ENCODE measurements at places on chromosomes 6 and 20. TPM values are rescaled to one million over a fixed set of nuclear protein-coding genes. Genes with fewer than 3 reads are reported as not detected.
A peak's percentile ranks its signal among the peaks of the same experiment; 100 is the strongest.

DNA sequence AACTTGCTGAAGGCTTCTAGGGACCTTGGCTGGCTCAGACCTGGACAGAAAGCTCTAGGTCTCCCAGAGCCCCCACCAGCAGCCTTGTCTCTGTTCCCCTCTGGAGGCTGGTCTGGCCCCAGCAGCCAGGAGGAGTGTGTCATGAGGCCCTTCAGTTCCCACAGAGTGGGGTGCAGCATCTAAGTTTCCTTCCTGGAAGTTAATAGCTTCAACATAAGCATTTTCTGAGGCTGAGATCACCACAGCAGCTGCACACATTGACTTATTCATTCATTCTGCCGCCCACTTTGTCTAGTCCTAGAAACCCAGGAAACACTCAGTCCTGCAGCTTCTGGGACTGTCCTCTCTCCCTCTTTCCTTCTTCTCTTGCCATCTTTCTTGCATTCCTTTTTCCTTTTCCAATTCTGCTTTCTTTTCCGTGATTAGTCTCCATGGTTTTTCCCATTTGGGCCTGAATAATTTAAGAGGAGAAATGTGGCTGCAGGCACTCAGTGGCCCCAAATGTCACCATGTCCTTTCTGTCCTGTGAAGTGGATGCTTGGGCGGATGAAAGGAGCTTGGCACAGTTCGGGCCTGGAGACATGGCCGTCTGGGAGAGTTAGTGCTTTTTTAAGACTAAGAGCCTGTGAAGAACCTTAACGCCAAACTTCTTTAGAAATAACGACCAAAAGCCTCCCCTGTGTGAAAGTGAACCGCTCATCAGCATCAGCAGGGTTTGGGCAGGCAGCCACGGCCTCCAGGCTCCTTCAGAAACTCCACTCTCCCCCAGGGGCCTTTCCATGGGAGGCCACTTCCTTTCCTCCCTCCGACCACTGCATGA lies 31.0 kb upstream of the PCMTD2 start:
- H3K27ac ChIP-seq, result no peak overlapping the region
- no peaks in the 10 kb centered on the region for H3K27me3 ChIP-seq
- DNase-seq, result peak; percentile 22
- no peaks in the 10 kb centered on the region for H3K36me3 ChIP-seq
- no peak overlapping the region for H3K4me3 ChIP-seq
- H3K4me1 ChIP-seq, result peaks cover 19% of the 10 kb centered on the region

- peak overlapping the region; percentile 60 for H3K4me3 ChIP-seq
- peaks cover 8% of the 10 kb centered on the region for H3K36me3 ChIP-seq
- DNase-seq, result peak; percentile 73
- no peaks in the 10 kb centered on the region for H3K27me3 ChIP-seq
These were observed 4.7 kb downstream of the GTSF1L start for GRCh38 chr20:43722153-43722505.

DNA sequence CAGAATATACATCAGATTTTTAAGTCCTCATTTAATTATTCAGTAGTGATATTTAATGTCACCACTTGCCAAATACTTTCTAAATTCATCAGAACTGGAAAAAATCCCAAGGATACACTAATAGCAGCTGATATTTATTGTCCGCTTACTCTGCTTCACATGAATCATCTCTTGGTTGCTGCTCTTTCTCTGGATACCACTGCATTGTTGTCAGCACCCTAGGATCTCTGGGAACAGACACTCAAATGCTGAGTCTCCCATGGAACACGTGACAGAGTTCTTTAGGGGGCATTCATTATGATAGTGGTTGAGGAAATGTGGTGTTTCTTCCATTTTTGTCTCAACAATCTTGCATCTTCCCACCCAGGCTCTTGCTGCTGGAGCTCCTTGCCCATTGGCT lies 318.0 kb downstream of the RFPL4B start:
- H3K4me3 ChIP-seq, result no peak overlapping the region
- DNase-seq, result no peak
- H3K36me3 ChIP-seq, result no peaks in the 10 kb centered on the region
- H3K27ac ChIP-seq, result no peak overlapping the region
- no peaks in the 10 kb centered on the region for H3K4me1 ChIP-seq

DNA sequence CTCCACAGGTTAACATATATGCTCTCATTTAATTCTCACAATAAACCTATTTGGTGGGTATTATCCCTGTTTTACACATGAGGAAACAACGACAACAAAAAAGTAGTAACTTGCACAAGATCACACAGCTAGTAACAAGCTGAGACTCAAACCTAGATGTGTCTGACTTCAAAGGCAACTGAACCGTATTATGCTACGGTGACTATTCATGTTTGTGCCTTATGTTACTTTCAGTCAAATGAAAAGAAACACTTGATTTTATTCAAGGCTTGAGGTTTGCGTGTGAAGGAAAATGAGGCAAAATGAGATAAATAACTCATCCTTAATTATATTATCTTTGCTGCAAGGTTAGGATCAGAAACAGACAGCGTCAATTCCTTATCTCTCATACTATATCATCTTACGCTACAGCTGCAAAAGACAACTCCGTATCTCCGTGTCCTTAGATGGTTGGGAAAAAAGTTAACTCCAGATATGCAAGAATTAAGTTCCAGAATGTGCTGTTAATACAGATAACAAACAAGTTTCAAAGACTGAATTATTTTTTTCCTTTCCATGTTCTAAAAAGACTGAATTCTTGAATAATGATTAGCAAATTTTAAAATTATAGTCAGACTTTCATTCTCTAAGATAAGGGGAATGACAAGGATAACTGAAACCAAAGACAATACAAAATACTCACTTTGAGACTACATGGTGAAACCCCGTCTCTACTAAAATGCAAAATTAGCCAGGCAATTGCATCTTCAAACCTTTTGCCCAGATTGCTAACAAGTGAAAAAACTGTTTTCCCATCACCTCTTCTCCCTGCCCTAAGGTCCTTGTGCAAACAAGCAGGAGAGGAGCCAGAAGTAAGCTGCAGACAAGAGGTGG lies 27.8 kb downstream of the STAU1 start:
- no peaks in the 10 kb centered on the region for H3K27me3 ChIP-seq
- H3K4me3 ChIP-seq, result no peak overlapping the region
- peaks cover 34% of the 10 kb centered on the region for H3K36me3 ChIP-seq

- no peaks in the 10 kb centered on the region for H3K36me3 ChIP-seq
- peaks cover 14% of the 10 kb centered on the region for H3K4me1 ChIP-seq
- H3K27me3 ChIP-seq, result peaks cover 12% of the 10 kb centered on the region
These were observed 52.3 kb downstream of the SLC22A3 start for GRCh38 chr6:160400446-160400845.

DNA sequence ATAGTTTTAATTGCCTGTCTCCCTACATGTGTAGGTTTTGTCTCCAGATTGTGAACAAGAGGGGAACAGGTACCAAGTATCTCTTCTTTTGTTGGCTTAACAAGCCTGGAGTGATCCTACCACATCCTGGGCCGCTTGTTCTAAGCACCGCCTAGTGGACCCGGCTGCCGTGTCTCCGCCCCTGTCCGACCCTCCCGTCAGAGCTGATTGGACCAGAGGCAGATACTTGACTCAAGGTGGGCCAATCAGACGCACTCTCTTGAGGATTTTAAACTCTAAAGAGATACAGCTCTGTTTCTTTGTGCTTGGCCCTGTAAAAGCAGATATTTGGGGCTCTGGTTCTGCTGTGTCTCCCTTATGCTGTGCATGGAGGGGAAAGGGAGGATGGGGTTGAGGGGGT lies 68.2 kb downstream of the PRDM1 start:
- no peak for DNase-seq
- peaks cover 3% of the 10 kb centered on the region for H3K36me3 ChIP-seq
- H3K4me3 ChIP-seq, result no peak overlapping the region
- H3K27me3 ChIP-seq, result peaks cover 2% of the 10 kb centered on the region
- peaks cover 25% of the 10 kb centered on the region for H3K4me1 ChIP-seq

DNA sequence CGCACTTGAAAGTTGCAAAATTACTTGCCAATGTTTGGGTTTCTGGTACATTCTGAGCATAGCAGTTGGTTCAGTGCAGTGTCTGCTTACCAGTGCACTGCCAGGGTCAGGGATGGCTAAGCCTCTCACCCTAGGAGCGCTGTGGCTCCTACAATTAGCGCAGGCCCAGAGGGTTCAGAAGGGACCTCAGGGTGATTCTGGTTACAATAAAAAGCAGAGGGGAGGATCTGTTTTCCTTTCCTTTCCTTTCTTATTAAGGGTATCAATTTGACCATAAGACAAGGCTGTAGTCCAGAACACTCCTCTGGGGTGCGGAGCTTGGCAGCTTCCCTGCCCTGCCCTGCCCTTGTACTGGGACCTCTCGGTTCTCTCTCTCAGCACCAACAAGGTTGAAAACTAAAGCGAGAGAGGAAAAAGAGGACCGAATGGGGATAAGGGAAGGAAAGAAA lies 2.6 kb downstream of the MAFB start:
- DNase-seq, result no peak
- H3K36me3 ChIP-seq, result no peaks in the 10 kb centered on the region
- H3K4me1 ChIP-seq, result peaks cover 13% of the 10 kb centered on the region
- H3K27ac ChIP-seq, result no peak overlapping the region
- no peak overlapping the region for H3K4me3 ChIP-seq

DNA sequence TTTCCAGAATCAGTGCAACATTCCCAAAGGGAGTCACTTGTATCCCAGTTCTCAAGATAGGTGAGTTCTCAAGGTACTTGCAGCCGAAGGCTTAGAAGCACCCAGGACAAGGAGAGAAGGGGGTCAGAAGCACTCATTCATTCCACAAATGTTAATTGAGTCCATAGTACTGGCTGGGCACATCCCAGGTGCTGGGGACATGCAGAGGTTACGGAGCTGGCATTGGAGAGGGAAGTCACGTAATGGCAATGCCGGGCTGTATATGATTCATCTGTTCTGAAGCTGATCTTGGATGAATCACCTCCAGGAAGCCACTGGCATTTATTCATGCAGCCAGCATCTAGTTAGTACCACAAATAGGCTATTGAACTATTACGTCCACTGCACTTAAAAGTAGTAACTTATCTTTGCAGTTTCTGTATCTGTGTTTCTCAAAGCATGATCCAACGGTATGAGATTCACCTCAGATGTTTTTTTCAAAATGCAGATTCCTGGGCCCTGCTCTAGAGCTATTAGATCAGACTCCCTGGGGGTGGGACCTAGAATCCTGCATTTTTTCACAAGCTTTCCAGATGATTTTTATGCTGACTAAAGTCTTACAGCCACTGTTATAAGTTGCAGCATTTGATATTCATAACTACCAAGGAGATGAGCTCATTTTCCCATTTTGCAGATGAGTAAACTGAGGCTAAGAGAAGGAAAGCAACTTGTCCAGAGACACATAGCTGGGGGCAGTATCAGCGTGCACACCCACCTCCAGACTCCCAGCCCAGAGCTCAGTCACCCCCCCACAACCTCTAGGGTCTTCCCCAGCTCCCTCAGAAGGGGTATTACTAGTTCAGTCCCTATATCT lies 44.1 kb upstream of the ID1 start:
- peak overlapping the region; percentile 4 for H3K27ac ChIP-seq
- peaks cover 29% of the 10 kb centered on the region for H3K4me1 ChIP-seq
- H3K27me3 ChIP-seq, result no peaks in the 10 kb centered on the region
- H3K36me3 ChIP-seq, result peaks cover 45% of the 10 kb centered on the region

DNA sequence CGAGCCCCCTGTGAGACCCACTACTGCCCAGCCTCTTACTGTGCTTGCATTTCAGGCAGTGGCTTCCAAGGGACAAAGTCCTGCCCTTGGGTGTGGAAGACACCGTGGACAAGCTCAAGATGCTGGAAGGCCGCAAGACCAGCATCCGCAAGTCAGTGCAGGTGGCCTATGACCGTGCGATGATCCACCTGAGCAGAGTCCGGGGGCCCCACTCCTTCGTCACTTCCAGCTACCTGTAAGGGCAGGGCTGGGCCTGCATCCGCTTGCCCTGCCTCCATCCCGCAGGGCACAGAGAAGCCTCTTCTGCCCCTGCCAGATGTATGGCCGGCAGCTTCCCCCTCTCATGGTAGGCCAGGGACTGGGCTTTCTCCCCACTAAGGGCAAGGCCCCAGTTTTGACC lies 33.8 kb downstream of the BRPF3 start:
- H3K36me3 ChIP-seq, result peaks cover 10% of the 10 kb centered on the region
- no peak overlapping the region for H3K4me3 ChIP-seq
- no peaks in the 10 kb centered on the region for H3K4me1 ChIP-seq
- no peaks in the 10 kb centered on the region for H3K27me3 ChIP-seq
- no peak for DNase-seq

DNA sequence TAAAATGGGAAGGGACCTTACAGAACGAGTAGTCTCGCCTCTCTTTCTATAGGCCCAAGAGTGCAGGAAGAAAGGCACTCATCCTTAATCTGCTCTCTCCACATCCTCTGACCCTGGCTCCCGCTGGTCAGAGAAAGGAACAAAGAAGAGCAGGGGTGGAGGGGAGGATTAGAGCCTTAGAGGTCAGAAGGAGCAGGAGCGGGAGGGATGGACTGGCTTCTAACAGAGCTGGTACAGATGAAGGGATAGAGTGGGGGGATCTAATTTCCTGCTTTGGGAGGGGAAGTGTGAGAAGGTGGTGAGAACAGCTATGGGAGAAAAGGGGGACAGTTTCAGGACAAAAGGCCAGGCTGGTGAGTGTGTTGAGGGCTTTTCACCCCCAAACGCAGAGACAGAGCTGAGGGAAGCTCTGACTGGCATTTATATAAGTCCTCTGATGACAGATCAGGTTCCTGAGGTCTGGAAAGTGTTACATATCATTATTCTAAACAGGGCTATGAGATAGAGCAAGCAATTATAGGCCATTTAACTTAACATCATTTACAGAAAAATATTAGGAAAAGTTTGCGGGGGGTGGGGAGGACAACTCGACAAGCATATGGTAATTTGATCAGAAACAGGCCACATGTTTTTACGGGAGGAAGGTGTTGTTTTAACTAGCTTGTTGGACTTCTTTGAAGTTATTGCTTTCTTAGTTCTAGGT lies 111.1 kb downstream of the FOXC1 start:
- no peak overlapping the region for H3K27ac ChIP-seq
- H3K4me3 ChIP-seq, result no peak overlapping the region
- peaks cover 12% of the 10 kb centered on the region for H3K36me3 ChIP-seq

- no peak overlapping the region for H3K4me3 ChIP-seq
- no peaks in the 10 kb centered on the region for H3K27me3 ChIP-seq
- DNase-seq, result no peak
- H3K4me1 ChIP-seq, result no peaks in the 10 kb centered on the region
These were observed 22.3 kb downstream of the COL20A1 start for GRCh38 chr20:63315240-63315689.

- no peaks in the 10 kb centered on the region for H3K4me1 ChIP-seq
- no peak overlapping the region for H3K27ac ChIP-seq
- H3K4me3 ChIP-seq, result no peak overlapping the region
- no peak for DNase-seq
- no peaks in the 10 kb centered on the region for H3K36me3 ChIP-seq
These were observed 703.2 kb downstream of the HDGFL1 start for GRCh38 chr6:23272536-23272935.

DNA sequence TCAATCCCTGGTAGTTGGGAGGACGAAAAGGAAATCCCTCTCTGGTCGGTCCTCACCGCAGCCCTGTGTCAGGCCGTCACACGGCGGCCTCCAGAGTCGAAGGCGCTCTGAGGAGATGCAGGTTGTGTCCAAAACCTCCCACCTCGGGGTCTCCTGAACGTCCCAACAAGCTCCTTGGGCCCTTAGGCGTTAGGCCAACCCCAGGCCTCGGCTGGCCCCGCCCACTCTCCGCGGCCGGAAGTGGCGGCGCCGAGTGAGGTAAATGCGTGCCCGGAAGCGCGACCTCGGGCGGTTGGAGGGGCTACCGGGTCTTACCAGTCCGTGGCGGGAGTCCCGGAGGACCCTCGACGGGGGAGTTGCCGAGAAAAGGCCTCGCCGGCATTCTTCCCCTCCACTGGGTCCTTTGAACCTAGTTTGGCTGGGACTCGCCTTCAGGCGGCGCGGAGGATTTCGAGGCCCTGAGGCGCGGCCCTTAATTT lies at the start of gene TDRD6:
TDRD6 (plus strand) TSS at position 267 of the 479 bp plus-strand sequence. CDS start 244 bp downstream, outside the sequence.
- no peaks in the 10 kb centered on the region for H3K4me1 ChIP-seq
- no peak within 1 kb of the TSS for H3K27ac ChIP-seq
- no peaks in the 10 kb centered on the region for H3K27me3 ChIP-seq
- H3K36me3 ChIP-seq, result no peaks in the 10 kb centered on the region

DYNLT2 gene
- 2.2 TPM for total RNA-seq

GPRC6A gene
- total RNA-seq, result not detected

NINL gene
- 2.3 TPM for total RNA-seq

NOL7 gene
- total RNA-seq, result 95.2 TPM

ABHD16B gene
- not detected for total RNA-seq
